ENCODE measurements at places on chromosomes 1 and 21.

GRCh38 chr1:244052016-244052727 is 1.1 kb downstream of the ZBTB18 start:
- no peak for DNase-seq

DNA sequence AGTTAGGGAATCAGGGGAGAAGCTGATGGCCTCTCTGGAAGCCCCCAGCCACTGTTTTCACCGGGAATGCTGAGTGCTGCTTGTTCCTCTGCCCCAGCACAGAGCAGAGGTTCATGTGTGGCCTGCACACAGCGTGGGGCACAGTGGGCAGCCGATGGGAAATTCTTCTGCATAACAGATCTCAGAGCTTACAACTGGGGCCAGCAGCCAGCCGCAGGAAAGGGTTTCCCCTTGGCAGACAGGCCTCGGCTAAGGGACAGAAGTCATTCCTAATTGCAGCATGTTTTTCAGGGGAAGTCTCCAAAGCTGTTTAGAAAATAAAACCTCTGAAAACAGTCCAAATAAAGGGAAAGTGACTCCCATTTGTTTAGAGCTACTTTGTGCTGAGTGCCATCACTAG is 22.6 kb downstream of the HMGB4 start:
- DNase-seq: no peak

- no peak for DNase-seq
Measured at GRCh38 chr1:169525391-169525790, 39.6 kb upstream of the SLC19A2 start.

DNA sequence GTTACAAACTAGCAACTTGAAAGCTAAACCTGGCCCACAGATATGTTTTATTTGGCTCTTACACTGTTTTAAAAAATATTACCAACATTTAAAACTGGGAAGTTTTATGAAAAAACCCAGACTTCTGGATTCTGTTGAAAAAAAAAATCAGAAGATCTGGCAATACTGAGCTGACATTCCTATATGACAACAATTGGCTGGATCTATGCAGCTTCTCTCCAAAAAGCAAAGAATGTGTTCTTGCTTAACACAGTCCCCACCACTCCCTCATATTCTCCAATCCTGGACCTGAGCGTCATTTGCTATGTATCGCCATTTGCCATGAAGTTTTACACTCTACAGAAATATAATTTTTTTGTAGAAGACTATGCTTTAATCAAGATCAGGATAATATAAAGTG is 859.6 kb downstream of the LTN1 start:
- no peak for DNase-seq

All from activated CD4-positive, alpha-beta T cell treated with anti-CD3 and anti-CD28 coated beads for 1 hour (primary cell).